ENCODE measurements at places on chromosomes 16 and 17. TPM values are rescaled to one million over a fixed set of nuclear protein-coding genes. Genes with fewer than 3 reads are reported as not detected.

DNA sequence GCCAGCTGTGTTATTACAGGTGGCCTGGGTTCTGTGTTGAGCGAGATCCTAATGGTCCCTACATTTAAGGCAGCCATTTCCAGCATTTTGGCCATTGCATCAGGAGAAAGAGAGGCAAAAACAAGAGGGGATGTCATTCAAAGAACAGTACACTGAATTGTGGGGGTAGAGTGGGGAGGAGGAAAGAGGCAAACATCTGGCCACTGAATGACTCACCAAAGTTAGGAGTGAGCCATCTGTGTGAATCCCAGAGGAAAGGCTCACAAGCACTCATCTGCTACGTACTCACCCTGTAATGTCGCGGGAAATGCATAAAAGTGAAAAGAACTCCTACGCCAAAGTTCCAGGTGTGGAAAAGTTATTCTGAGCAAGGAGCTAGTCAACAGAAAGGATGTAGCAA, 16.7 kb downstream of the KRABD2 start:
- no peak overlapping the region for H3K4me3 ChIP-seq
- H3K4me1 ChIP-seq, result peaks cover 19% of the 10 kb centered on the region
- no peak for DNase-seq
- H3K27me3 ChIP-seq, result no peaks in the 10 kb centered on the region
- peaks cover 4% of the 10 kb centered on the region for H3K36me3 ChIP-seq
- peak overlapping the region; percentile 80 for H3K27ac ChIP-seq

DNA sequence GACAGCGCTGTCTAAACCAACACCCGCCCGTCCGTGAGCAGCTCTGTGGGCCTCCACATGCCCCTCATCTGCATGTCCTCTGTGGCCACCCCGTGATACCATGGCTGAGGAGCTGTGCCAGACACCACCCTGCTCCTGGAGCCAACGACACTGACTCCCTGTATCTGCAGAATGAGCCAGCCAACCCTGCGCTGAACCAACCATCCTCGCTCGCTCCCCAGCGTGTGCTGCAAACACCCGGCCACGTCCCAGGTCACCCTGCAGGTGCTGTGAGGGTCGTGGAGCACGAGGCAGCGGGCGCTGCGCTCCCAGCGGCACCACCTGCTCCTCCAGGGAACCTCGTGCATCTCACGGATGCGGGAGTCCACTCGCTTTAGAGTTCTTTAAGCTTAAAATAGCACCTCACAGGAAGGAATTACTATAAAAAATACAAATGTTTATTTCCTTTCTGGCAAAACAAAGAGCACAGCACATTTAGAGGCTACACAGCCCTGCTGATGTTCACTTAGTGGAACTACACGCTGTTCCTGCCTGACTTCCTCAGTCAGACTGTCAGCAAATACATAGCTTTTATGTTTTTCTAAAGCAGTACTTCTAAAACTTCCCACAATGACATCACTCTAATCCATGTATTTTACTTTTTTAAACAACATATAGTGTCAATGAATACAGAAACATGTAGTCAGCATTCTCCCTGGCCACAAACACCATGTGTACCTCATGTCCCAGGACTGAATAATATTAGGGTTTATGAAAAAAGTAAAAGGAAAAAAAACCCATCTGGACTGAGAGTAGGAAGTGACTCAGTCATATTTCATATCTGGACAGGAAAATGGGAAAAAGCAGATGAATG, 43.5 kb downstream of the MAP1LC3B start:
- DNase-seq, result no peak
- no peak overlapping the region for H3K4me3 ChIP-seq
- H3K27me3 ChIP-seq, result no peaks in the 10 kb centered on the region
- H3K27ac ChIP-seq, result no peak overlapping the region
- peaks cover 1% of the 10 kb centered on the region for H3K36me3 ChIP-seq

ATP2A1 gene
- 2.9 TPM for total RNA-seq

CES3 gene
- total RNA-seq, result 5.1 TPM

All from mesothelial cell of epicardium (in vitro differentiated cells).